Stimulated activated CD8-positive, alpha-beta memory T cell treated with anti-CD3 and anti-CD28 coated beads, Interleukin-15, amount 100 ng/mL, for 48 hours (primary cell): ENCODE measurements at places on chromosomes 7 and 10.

GRCh38 chr7:73716318-73716890 is 3.1 kb downstream of the STX1A start:
- DNase-seq = no peak

DNA sequence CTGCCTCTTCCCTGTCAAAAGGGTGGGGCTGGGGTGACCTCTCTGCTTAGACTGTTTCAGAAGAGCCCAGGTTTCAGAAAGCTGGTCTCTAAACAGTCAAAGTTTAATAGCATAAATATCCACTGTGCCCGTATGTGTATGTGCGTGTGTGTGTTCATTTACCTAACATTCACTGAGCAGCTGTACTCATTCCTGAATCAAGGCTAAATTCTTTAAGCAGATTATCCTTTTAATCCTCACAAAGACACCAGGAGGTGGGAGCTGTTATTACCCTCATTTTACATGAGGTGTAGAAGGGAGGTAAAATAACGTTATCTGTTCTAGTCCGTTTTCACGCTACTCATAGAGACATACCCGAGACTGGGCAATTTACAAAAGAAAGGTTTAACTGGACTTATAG is 72.2 kb downstream of the RSU1 start:
- no peak for DNase-seq

GRCh38 chr7:151491859-151492258 is 27.8 kb downstream of the RHEB start:
- DNase-seq = no peak

DNA sequence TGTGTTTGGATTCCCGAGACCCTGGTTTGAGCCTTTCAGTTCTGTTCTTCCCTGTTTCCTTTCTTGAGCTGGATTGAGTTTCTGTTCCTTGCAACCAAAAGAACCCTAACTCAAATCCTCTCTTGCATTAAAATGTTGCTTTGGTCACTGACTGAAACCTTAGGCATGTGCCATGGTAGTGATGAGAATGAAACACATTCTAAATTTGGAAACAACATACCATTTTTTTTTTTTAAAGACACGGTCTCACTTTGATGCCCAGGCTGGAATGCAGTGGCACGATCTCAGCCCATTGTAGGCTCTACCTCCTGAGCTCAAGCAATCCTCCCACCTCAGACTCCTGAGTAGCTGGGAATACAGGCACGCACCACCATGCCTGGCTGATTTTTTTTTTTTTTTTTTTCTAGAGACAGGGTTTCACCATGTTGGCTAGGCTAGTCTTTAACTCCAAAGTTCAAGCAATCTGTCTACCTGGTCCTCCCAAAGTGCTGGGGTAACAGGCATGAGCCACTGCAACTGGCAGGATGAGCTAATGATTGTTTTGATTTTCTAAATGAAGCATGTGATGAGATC is 8.4 kb downstream of the THAP5 start:
- DNase-seq = no peak

GRCh38 chr7:101865031-101865430 is 47.6 kb downstream of the CUX1 start:
- no peak for DNase-seq

- DNase-seq = no peak
These were observed 448 bp upstream of the GOLGA7B start for GRCh38 chr10:97849103-97849686.

DNA sequence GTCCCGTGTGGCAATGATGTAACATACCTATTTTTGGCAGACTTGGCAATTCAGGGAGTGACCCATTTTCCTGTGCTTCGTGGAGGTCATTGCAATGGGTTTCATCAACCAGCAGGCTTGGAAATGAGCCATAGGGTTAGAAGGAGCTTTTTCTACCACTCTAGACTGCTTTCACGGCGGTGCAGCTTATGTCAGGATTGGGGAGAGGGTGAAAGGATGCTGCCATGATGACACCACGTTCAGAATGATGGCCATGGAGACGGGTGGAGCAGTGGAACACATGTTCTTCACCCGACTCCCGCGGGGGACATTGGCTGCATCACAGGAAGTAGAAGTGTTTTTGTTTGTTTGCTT is 220.2 kb downstream of the EMX2 start:
- no peak for DNase-seq

DNA sequence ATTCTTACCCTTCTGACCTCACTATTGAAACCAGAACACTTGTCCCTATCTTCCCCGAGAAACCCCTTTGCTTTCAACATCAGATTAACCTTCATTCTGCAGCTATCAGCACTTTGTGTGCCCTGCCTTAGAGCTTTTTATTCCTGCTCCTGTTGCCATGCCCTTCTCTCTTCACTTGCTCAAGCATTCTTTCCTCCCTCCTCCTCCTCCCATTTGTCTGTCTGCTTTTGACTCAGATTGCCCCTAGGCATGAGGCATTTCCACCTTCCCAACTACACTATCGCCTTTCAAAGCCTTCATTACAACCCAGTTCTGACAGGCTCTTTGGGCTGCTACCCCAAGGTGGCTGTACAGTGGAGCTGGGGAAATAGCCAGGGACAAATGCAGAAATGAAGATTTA is 143.3 kb downstream of the SLC25A13 start:
- DNase-seq = no peak

DNA sequence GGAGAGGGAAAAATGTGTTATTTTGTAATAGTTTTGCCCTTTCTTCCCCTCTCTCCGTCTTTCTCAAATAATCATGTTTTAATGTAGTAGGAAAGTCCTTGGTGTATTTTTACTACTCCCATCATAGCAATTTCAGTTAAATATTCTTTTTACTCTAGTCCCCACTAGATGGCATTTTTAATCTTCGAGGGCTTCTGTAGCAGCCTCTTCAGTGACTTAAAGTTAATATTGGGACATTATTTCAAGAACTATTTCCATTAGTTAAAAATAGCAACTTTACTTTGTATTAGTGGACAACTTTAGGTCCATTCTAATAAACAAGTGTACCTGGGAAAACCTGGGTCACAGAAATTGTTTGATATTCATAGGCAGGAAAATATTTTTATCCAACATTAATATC is 23.0 kb downstream of the EDRF1 start:
- no peak for DNase-seq

DNA sequence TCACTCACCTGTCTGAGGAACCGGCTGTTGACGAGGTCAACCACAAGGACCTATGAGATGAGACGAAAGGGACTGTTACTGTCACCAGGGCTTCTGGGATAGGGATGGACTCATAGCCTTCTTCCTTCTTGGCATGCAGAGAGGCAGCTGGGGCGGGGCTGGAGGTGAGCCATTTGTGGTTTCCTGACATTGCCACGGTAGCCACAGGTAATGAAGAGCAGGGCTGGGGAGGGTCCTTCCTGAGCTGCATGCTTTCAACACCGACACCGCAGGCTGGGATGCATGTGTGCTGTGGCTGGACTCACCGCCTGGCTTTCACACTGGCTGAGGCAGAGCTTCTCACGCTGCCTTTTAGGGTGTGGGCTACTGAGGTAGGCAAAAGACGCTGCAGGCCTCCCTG is 46.4 kb upstream of the MKRN1 start:
- peak; percentile 21 for DNase-seq

DNA sequence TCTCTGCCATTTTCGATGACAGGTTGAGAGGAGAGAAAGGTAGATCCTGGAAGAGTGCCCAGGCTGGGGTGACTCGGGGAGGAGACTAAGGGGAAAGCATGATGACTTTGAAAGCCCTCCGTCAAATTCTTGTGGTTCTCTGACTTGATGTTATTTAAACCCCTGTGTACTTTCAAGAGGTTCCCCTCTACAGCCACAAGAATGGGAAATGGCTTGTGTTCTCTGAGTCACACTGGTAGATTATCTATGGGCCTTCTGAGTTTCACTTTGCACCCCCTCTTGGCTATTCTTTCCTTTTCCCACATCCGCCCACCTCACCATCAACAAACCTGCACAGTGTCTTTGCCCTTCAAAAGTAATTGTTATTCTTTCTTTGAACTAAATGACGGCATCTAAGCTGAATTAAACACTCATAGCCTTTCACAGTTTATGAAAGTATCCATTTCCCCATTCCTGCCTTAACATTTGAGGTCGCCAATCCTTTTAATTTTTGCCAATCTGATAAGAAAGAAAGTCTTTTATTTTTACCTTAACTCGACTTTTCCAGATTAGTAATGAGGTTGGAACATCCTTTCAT is 24.1 kb downstream of the PRF1 start:
- DNase-seq = peak; percentile 60

- no peak for DNase-seq
These were observed 14.8 kb downstream of the SAMD8 start for GRCh38 chr10:75126277-75126676.

- DNase-seq = no peak
These were observed 142.4 kb upstream of the BMPER start for GRCh38 chr7:33762911-33763306.

GRCh38 chr10:86419101-86419500 is 52.5 kb upstream of the GRID1 start:
- no peak for DNase-seq

- DNase-seq = no peak
These were observed 36.9 kb downstream of the NAMPT start for GRCh38 chr7:106247841-106248240.

DNA sequence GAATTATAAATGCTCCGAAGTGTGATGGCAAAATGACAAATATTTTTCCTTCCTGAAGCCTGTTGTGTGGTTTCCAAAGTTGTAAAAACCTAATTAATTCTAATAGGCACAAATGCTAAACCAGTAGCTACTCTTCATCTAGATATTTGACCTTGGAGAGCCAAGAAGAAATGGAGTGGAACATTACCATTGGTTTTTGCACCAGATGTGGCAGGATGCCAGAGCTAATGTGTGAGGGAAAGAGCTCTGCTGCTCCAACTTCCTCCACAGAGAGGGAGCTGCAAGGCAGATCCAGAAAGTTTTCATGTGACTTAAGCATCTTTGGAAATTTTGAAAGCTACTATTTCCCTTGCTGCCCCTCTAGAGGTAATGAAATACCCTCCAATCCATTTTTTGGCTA is 65.1 kb upstream of the HPS1 start:
- no peak for DNase-seq

GRCh38 chr10:86033581-86033980 is 333.0 kb downstream of the GRID1 start:
- DNase-seq = no peak

- DNase-seq = no peak
These were observed 181.9 kb upstream of the TCF7L2 start for GRCh38 chr10:112768121-112768520.

GRCh38 chr7:48786951-48787350 is 137.4 kb upstream of the CDC14C start:
- no peak for DNase-seq

DNA sequence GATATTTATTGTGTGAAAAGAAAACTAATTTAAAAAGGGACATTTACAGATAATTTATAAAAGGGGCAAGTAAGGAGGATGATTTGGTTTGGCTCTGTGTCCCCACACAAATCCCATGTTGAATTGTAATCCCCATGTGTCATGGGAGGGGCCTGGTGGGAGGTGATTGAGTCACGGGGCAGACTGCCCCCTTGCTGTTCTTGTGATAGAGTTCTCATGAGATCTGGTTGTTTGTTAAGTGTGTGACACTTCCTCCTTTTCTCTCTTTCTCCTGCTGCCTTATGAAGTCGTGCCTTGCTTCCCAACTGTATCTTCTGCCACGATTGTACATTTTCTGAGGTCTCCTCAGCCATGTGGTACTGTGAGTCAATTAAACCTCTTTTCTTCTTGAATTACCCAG is 171.0 kb upstream of the SEMA3E start:
- no peak for DNase-seq

- no peak for DNase-seq
These were observed 276.6 kb upstream of the GALNT17 start for GRCh38 chr7:70855373-70855772.

GRCh38 chr7:26278770-26279169 is 12.9 kb upstream of the SNX10 start:
- DNase-seq = no peak

DNA sequence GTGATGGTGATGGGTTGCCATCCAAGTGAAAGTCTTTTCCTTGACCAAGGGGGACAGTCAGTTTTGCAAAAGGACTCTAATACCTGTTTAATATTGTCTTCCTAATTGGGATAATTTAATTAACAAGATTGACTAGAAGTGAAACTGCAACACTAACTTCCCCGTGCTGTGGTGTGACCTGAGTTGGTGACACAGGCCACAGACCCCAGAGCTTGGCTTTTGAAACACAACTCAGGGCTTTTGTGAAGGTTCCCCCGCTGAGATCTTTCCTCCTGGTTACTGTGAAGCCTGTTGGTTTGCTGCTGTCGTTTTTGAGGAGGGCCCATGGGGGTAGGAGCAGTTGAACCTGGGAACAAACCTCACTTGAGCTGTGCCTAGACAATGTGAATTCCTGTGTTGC is 6.9 kb downstream of the PPIF start:
- DNase-seq = no peak

DNA sequence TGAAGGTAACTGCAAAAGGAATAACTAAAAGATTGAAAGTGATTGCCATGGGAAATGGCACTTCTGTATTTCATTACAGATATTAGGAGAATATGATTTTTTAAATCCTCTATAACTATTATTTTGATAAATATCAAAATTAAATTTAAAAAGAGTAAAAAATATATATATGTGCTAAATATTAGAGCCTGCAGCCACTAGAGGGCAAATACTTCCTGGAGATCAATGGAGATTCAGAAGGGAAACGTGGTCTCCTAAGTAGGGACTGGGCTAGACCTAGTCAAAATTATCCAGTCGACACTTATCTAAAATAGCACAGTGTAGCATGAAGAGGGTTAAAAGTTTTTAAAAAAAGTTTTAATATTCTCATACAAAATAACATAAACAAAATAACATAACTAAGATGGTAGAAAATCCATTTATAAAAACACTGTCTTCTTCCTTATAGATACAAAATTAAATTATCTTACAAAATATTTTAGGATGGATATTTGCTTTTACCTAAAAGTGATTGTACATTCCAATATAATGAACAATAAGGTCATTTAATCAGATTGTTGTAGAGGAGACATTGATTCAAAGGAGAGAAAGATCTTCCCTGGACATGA is 434.3 kb downstream of the MDFIC start:
- no peak for DNase-seq

- no peak for DNase-seq
These were observed 101.1 kb downstream of the GPR85 start for GRCh38 chr7:112985377-112985987.

- no peak for DNase-seq
These were observed 39.5 kb upstream of the PRKG1 start for GRCh38 chr10:51034769-51035168.

- DNase-seq = no peak
These were observed 52.0 kb upstream of the NRF1 start for GRCh38 chr7:129559564-129559963.

GRCh38 chr7:34078864-34079263 is 173.5 kb downstream of the BMPER start:
- no peak for DNase-seq

- no peak for DNase-seq
These were observed 244.5 kb upstream of the PITRM1 start for GRCh38 chr10:3417096-3417495.

DNA sequence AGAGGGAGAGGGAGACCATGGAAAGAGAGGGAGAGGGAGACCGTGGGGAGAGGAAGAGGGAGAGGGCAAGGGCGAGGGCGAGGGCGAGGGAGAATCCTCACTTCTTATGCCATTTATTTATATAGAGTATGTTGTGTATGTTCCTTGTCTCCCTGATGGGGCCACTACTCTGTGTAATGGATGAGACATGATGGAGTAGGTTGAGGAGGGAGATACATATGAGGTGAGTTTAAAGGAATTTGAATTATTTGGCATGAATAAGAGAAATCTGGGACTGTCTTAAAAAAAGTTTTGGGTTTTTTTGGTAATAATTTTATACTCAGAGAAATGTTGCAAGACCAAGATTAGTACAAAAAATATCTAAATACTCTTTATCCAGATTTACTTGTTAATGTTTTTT is 20.1 kb downstream of the CCSER2 start:
- DNase-seq = no peak
